Stimulated activated CD4-positive, alpha-beta T cell treated with anti-CD3 and anti-CD28 coated beads, Interleukin-1b, Interleukin-23, amount 100 ng/mL, for 24 hours (primary cell): ENCODE measurements at places on chromosomes 1 and 21.

DNA sequence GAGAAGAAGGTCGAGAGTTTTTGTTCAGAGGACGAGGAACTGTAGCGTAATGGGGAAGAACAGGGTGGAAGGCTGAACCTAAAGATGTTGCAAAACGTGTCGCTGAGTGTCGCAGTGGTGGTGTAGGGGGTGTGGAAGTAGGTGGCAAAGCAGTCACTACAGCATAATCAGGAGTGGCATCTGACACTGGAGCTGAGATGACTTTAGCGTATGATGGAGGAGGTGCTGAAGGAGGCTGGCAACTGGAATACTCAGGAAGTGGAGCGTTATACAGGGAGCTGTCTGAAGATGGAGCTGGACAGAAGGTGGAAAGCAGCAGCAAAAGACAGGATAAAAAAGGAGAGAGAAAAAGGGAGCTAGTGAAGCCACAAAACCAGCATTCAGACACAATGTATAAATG, 89.9 kb upstream of the LBR start:
- DNase-seq: no peak

- DNase-seq: no peak
Measured at GRCh38 chr1:150555198-150555970, 6.2 kb downstream of the ADAMTSL4 start.

DNA sequence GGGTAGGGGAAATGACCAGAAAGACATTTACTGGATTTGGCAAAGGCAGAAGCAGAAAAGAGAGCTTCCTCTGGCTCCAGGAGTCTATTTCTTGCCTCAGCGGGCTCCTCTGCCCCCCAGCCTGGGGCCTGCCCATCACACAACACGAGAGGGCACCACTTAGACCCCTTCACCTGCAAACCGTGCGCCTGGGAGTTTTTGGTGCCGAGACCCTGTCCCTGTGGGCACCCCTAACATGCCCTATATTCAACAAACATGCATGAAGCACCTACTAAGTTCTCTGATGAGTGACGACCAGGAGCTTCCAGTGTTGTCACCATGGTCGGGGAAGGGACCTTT, 18.8 kb downstream of the IL6R start:
- no peak for DNase-seq

DNA sequence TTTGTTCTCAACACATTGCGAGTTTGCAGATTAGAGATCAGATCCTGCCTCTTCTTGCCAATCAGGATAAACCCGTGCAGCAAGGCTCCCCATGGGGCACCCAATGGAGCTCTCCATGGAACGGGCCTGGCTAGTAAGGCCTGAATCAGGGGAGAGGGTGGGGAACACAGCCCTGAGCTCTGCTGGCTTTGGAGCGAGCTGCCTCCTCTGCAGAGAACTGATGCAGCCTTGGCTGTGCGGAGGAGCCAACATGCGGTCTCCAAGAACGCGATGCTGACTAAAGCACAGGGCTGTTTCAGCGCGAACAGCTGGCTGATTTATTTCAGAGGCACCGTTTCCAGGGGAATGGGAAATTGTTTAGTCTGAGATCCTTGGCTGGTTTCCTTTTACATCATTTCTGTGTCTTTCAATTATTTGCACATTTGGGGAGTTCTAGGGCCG, 139.7 kb downstream of the TSEN15 start:
- DNase-seq: no peak

DNA sequence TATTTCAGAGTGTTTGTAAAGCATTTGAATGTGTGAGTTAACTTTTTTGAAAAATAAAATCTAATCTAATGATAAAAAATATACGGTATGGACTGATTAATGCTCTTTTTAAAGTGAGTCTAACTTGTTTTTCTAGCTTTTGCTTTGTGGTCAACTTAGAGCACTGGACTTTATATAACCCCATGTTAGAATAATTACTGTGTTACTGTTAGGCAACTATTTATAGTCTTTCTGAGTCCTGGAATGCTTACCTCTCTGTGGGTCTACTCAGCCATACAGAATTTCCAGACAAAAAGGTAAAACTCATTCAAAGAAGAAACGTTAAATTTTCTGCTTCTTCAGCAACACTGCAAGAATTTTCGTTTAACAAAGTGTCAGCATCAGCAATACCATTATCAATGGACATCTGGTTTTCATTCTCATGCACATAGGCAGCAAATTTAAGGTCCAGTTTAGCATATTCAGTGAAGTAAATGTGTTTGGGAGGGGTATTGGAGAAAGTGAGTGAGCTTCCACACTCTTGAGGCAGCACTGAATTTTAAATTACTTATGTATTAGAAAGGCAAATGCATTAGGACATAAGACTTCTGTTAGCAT, 664.7 kb upstream of the NEGR1 start:
- no peak for DNase-seq

- DNase-seq: peak; percentile 67
Measured at GRCh38 chr1:3618881-3619671, 5.7 kb upstream of the TPRG1L start.

DNA sequence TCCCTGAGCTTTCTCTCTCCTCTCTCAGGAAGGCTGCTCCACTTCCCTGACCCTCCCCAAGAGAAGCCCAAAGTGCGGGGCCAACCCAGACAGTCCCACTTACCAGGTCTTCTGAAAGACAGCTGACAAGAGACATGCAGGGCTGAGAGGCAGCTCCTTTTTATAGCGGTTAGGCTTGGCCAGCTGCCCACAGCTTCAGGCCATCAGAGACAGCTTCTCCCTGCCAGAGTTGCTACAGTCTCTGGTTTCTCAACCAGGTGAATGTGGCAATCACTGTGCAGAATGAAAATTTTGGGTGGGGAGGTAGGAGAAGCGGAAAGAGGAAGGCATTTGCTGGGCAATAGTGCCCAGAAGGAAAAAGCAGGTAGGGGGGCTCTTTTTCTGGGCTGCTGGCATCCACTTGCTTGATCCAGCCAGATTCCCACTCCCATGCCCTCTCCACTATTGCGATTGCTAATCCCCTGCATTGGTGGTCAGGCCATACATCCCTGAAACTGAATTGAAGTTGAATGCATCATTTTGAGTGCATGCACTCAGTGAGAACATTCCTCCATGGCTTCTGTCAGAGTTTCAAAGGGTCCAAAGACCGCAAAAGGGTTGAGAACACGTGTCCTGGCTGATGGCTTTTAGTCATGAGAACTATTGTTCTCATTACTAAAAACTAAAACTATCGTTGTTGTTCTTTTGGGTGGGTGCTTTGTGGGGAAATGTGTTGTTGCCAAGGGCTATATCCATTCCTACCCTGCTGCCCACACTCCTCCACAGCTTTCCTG, at the start of gene S100A8:
Gene S100A8 (minus strand): TSS at position 136 of the 773 bp plus-strand sequence. CDS start 538 bp downstream, outside the sequence.
- DNase-seq: no peak

DNA sequence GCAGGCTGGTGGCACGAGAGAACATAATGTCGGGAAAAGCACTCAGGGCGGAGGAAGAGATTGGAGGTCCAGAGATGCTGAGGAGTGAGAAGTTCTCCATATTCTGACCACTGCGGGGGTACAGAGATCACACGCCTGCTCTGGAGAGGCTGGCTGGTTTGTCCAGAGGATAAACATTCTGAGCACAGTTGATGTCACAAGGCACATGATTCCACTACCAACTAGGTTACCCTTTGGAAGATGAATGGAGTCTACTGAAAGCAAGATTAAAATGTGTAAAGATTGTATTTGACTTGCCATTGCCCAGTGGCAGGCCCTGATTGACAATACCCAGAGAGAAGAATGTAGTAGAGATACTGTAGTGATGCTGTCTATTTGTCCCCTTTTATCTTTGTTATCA, at the start of gene SPATA46:
Gene SPATA46 (minus strand): TSS at position 164 of the 400 bp plus-strand sequence. CDS start 64 bp downstream, at position 100.
- no peak for DNase-seq

GRCh38 chr1:109091078-109091838, 694 bp downstream of the TMEM167B start:
- no peak for DNase-seq

- DNase-seq: peak; percentile 8
Measured at GRCh38 chr1:208652296-208653160, 408.3 kb upstream of the PLXNA2 start.

- no peak for DNase-seq
Measured at GRCh38 chr21:37658121-37658816, 258.0 kb downstream of the KCNJ6 start.

DNA sequence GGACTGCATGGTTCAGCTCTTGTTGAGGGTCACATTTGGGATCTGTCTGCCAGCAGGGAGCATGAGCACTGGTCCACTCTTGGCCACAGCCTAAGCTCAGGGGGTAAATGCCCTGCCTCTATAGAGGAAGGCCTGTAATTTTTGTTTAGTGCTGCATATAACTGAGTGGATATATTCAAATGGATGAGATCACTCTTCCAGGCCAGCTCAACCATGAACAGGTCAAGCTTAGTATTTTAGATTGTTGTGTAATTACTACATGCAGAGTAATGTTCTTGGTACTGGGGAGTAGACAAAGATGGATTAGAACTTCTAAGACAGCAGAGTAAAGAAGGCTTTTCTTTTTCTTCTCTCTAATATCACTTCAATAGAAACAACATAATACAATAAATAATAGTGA, 376.9 kb downstream of the GPATCH2 start:
- DNase-seq: no peak

DNA sequence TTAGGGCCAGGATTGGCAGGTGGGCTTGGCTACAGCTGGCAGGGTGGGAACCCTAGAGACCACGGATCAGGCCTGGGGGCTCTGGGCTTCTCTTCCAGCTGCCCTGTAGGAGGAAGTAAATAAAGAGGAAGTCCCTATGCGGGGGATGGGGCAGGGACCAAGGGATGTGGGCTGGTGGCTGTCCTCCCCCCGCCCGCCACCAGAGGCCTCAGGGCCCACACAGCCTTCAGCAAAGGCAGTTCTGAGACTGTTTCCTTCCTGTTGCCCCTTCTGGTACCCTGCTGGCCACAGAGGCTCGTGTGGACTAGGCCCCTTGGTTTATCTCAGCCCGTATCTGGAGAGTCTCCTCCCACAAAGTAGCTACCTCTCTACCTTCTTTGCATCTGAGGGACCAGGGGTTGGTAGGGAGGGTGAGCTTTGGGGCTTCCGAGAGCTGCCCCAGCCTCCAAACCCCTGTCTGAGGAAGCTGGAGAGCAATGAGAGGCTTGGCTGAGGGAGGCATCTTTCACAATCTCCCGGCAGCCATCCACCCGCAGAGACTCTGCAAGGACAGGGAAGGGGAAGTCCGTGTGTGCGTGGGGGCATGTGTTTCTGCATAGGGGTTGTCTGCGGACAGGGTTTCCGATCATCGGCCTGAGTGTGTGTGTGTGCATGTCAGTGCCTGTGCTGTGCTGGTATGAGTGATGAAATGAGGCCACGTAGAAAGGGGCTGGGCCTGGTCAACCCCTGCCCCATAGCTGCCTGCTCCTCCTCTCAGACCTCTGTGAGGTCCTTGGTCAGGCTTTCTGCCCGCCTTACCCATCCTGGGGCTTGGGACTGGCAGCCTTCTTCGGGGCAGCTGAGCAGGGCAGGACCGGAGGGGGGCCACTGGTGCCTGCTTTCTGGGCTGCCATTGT, 12.5 kb downstream of the RPS6KA1 start:
- DNase-seq: peak; percentile 41
